ENCODE measurements at places on chromosomes 12 and 14. TPM values are rescaled to one million over a fixed set of nuclear protein-coding genes. Genes with fewer than 3 reads are reported as not detected.

GYS2 gene
- total RNA-seq, result not detected

DNA sequence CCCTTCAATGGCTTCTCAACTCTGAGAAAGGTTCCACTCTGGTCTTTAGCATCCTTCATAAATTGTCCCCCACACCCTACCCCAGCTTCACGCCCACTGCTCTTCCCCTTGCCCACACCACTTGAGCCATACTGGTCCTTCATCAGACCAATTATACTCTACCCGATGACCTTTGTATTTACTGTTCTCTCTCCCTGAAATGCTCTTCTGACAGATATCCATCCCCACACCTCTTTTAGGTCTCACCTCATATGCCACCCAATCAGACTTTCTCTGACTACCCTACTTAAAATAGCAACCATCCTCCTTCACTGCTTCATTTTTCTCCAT is 135.7 kb downstream of the MED13L start:
- no peaks in the 10 kb centered on the region for H3K36me3 ChIP-seq
- no peak for DNase-seq
- H3K27me3 ChIP-seq, result no peaks in the 10 kb centered on the region
- no peak overlapping the region for H3K4me3 ChIP-seq
- no peak overlapping the region for H3K27ac ChIP-seq

GRCh38 chr14:86296173-86296572 is 766.2 kb downstream of the FLRT2 start:
- no peaks in the 10 kb centered on the region for H3K27me3 ChIP-seq
- no peak overlapping the region for H3K27ac ChIP-seq
- peaks cover 14% of the 10 kb centered on the region for H3K4me1 ChIP-seq
- H3K4me3 ChIP-seq, result no peak overlapping the region
- H3K36me3 ChIP-seq, result peaks cover 2% of the 10 kb centered on the region

GRCh38 chr14:51780006-51780692 is 80.3 kb upstream of the GNG2 start:
- H3K36me3 ChIP-seq, result peaks cover 3% of the 10 kb centered on the region
- H3K27me3 ChIP-seq, result no peaks in the 10 kb centered on the region
- DNase-seq, result peak; percentile 70
- no peak overlapping the region for H3K4me3 ChIP-seq

GRCh38 chr14:104808456-104808855 is 7.6 kb downstream of the ZBTB42 start:
- peaks cover 8% of the 10 kb centered on the region for H3K27me3 ChIP-seq
- H3K4me1 ChIP-seq, result peaks cover 6% of the 10 kb centered on the region
- no peak overlapping the region for H3K27ac ChIP-seq
- peaks cover 2% of the 10 kb centered on the region for H3K36me3 ChIP-seq
- no peak overlapping the region for H3K4me3 ChIP-seq

DNA sequence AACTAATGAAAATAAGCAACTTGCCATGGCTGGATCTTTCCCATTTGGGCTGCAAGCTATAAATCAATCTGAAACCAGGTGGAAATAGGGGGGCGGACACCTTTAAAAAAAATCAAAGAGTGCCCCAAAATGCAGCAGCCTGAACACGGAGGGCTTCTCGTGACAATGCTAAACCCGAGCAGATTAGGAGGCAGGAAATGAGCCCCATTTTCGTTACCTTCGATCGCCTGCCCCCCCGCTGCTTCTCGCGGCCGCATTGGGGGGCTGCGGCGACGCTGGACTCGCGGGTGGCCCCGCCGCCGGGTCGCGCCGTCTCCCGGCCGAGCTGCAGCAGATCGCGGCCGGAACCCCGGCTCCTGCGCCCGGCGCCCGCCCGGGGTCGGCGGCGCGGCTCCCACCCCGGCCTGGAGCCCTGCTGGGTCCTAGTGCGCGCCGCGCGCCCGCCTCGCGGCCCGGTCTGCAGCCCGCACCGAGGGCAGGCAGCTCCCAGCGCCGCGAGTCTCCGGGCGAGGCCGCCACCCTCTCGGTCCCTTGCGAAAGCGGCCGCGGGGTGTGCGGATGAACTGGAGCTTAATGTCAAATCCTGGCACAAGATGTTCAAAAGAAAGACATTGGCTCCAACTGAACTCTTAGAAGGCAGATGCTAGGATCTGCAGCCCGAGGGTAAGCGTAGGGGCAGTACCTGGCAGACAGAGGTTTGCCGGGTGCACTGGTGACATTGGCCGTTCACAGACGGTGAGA is 201.9 kb upstream of the FOXN3 start:
- H3K4me3 ChIP-seq, result peak overlapping the region; percentile 93
- peak; percentile 56 for DNase-seq
- no peaks in the 10 kb centered on the region for H3K36me3 ChIP-seq
- H3K27ac ChIP-seq, result peak overlapping the region; percentile 88
- peaks cover 47% of the 10 kb centered on the region for H3K4me1 ChIP-seq
- H3K27me3 ChIP-seq, result peaks cover 23% of the 10 kb centered on the region

- peaks cover 17% of the 10 kb centered on the region for H3K4me1 ChIP-seq
- H3K27me3 ChIP-seq, result no peaks in the 10 kb centered on the region
- DNase-seq, result no peak
- H3K4me3 ChIP-seq, result no peak overlapping the region
Observed at GRCh38 chr12:3225796-3226180, 148.6 kb downstream of the TSPAN9 start.

DNA sequence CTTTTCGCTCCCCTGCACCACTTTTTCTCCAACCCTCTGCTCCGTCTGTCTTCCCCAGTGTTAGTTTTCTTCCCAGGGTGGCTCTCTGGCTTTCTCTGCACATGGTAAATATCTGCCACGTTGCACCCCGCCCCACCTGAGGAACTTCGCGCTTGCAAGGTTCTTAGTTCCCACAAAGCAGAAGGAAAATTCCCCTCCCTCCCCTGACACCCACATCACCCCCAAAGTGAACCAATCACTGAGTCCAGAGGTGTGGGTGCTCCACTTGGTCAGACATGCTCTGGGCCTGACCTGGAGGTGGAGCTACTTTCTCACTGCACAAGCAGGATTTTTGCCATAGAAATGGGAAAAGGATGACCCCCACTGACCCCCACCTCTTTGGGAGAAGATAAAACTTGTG is 415.0 kb downstream of the FUT8 start:
- H3K36me3 ChIP-seq, result no peaks in the 10 kb centered on the region
- H3K27ac ChIP-seq, result no peak overlapping the region
- DNase-seq, result no peak
- H3K27me3 ChIP-seq, result peaks cover 9% of the 10 kb centered on the region

- no peak overlapping the region for H3K4me3 ChIP-seq
- no peak for DNase-seq
- peaks cover 20% of the 10 kb centered on the region for H3K27me3 ChIP-seq
Observed at GRCh38 chr14:67523764-67524633, 9.1 kb upstream of the PLEKHH1 start.

- H3K36me3 ChIP-seq, result no peaks in the 10 kb centered on the region
- no peak overlapping the region for H3K4me3 ChIP-seq
- no peak overlapping the region for H3K27ac ChIP-seq
- no peak for DNase-seq
Observed at GRCh38 chr12:87812681-87813080, 216.5 kb downstream of the C12orf50 start.

GPRC5D gene
- not detected for total RNA-seq

DNA sequence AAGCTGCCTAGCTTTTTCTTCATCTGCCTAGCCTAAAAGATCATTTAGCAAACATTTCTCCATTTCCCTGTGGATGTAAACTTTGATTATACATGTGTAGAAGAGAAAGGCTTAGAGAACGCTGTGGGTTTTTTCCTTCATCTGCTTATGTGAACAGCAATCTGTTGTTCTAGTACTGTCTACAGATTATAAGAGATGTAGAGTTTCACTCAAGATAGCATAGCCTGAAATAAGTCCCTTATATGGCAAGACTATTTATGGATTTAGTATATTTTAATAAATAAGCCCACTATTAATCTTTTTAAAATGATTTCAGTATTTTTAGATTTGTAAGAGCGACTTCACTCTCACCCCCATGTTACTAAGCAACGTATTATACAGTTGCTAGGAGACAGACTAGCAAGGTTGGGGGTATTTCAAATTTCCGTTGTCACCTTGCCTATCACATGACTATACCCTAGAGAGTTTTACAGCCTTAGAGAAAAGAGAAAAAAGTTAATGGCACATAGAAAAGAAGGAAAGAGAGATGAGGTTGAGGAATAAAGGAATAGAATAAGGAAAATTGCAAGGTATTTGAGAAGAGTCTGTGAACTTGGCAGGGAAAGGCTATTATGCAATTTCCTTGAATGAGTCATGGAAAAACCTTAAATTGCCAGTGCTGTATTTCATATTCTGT is 12.2 kb upstream of the TUBA1A start:
- H3K4me3 ChIP-seq, result peak overlapping the region; percentile 56
- peak overlapping the region; percentile 73 for H3K27ac ChIP-seq
- H3K36me3 ChIP-seq, result no peaks in the 10 kb centered on the region
- H3K4me1 ChIP-seq, result peaks cover 51% of the 10 kb centered on the region
- DNase-seq, result no peak

CHGA gene
- 3.0 TPM for total RNA-seq

- peaks cover 5% of the 10 kb centered on the region for H3K4me1 ChIP-seq
- no peaks in the 10 kb centered on the region for H3K36me3 ChIP-seq
- no peak overlapping the region for H3K27ac ChIP-seq
- H3K27me3 ChIP-seq, result no peaks in the 10 kb centered on the region
- no peak for DNase-seq
Observed at GRCh38 chr14:32049361-32050088, 27.6 kb upstream of the ARHGAP5 start.

HOXC6 gene
- total RNA-seq, result 10.7 TPM

LYZ gene
- 0.26 TPM for total RNA-seq

SERPINA5 gene
- 1.4 TPM for total RNA-seq

DNA sequence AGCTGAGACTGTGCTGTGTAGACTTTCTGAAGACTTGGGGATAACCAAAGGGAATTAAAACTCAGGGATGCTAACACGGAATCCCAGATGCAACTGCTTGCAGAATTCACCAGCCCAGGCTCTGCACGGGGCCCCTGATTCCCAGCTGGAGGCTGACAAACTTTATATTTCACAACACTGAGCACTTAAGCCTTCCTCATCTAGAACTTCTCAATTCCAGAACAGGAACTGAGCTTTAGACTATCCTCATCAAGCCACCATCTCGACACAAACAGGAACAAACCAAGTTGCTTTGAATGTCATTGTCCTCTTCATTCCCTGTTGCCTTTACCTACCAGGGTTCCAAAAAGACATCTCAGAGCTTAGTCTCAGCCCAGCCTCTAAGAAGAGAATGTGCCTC is 22.2 kb downstream of the CCDC63 start:
- H3K27ac ChIP-seq, result no peak overlapping the region
- H3K36me3 ChIP-seq, result peaks cover 6% of the 10 kb centered on the region
- H3K4me1 ChIP-seq, result no peaks in the 10 kb centered on the region
- H3K4me3 ChIP-seq, result no peak overlapping the region
- H3K27me3 ChIP-seq, result no peaks in the 10 kb centered on the region

- no peak overlapping the region for H3K27ac ChIP-seq
- H3K36me3 ChIP-seq, result peaks cover 17% of the 10 kb centered on the region
- DNase-seq, result no peak
- no peaks in the 10 kb centered on the region for H3K4me1 ChIP-seq
Observed at GRCh38 chr14:89166633-89167032, 250.4 kb downstream of the FOXN3 start.

GLIPR1L1 gene
- not detected for total RNA-seq

SPX gene
- total RNA-seq, result 0.19 TPM

DNA sequence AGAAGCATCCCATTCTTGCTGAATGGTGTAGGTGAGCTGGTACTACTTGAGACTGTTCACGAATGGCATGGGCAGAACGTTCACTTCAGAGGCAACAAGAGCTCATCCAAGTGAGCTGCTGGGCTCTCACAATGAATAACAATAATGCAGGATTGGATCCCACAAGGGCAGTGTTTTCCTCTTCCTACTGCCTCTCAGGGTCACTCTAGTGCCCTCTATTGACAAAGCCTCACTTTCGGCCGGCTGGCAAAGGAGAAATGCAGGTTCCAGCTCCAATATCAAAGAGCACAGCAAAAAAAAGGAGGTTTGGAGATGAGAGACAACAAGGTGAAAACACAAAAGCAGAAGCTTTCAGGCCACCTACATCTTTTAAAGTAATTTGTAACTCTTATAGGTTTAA is 74.6 kb upstream of the MYF6 start:
- H3K4me1 ChIP-seq, result peaks cover 10% of the 10 kb centered on the region
- H3K27me3 ChIP-seq, result no peaks in the 10 kb centered on the region
- no peak overlapping the region for H3K27ac ChIP-seq
- no peaks in the 10 kb centered on the region for H3K36me3 ChIP-seq

LIN7A gene
- total RNA-seq, result 5.8 TPM

GRCh38 chr12:104480826-104481440 is 24.2 kb downstream of the CHST11 start:
- H3K27me3 ChIP-seq, result peaks cover 12% of the 10 kb centered on the region
- peaks cover 2% of the 10 kb centered on the region for H3K4me1 ChIP-seq
- H3K27ac ChIP-seq, result no peak overlapping the region
- no peak overlapping the region for H3K4me3 ChIP-seq

DIO2 gene
- 0.41 TPM for total RNA-seq
